Heart right ventricle (tissue), 16 donors: ENCODE measurements at places on chromosomes 3 and 15. TPM values are rescaled to one million over a fixed set of nuclear protein-coding genes. Genes with fewer than 3 reads are reported as not detected.

DNA sequence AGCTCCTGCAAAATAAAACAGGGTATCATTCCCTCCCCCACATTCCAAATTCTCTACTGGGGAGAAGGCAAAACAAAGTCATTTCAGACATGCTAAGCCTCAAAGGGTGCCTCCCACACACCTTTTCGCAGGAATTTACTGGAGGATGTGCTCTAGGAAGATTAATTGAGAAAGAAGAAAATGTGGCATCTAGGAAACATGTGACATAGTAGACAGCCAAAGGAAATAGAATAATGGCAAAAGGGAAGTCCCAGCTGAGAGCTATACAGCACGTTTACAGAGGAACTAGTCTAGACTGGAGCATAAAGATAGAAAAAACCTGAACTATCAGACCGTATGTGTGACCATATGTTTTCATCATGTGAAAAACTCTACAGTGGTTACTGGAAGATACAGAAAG, 58.8 kb upstream of the MELTF start:
- no peak for DNase-seq

ZNF717 gene
- total RNA-seq, result 9.7 TPM

GRCh38 chr15:61835496-61836106, 224.6 kb downstream of the VPS13C start:
- peak; percentile 60 for DNase-seq

GRCh38 chr3:115548611-115549010, 74.7 kb upstream of the GAP43 start:
- no peak for DNase-seq

DNA sequence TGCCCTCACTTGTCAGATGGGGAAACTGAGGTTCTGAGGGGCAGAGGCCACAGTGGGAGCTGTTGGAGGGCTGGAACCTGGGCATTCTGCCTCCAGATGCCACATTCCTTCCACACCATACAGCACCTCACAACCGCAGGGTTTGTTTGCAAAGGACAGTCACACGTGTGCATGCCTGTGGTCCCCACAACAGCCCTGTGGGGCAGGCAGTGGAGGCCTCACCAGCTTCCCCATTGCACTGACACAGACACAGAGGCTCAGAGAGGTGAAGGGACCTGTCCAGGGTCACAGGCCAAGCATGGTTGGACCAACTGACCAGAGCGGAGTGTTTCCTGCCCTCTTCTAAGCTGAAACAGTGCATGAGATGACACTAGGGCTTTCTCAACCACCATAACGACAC, 75.2 kb upstream of the SEC13 start:
- DNase-seq, result no peak

DNA sequence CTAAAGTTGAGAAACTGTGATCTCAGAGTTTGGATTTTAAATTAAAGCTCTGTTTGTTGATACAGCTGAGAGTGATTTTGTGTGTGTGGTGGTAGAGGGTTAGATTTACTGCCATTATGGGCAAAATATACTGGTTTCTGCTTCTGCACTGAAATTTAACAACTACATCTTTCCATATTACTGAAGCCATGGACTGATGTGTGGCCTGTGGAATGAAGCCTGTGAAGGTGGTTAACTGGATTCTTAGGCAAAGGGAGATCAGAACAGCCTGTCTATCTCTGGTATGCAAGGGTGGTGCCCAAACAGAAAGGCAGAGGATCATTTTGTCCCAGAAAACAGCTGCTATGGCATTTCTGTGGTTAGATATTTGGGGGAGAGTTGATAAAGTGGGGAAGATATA, 297.3 kb upstream of the THBS1 start:
- no peak for DNase-seq

DNA sequence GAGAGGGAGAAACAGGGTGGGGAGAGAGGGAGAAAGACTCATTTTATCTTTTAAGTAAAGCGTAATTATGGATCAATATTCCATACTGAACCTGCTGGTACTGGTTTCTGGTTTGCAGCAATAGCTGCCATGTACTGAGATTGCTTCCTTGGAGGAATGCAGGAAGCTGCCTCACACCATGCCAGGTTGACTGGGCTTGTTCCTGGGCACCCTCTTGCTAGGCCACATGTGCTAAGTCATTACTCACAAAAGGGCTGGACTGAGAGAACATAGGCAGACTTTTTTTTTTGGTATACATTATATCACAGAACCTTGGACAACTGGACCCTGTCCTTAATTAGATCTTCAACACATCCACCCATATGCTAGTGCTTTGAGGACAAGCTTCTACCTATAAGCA, 193.4 kb downstream of the ZNF621 start:
- DNase-seq, result no peak

DNA sequence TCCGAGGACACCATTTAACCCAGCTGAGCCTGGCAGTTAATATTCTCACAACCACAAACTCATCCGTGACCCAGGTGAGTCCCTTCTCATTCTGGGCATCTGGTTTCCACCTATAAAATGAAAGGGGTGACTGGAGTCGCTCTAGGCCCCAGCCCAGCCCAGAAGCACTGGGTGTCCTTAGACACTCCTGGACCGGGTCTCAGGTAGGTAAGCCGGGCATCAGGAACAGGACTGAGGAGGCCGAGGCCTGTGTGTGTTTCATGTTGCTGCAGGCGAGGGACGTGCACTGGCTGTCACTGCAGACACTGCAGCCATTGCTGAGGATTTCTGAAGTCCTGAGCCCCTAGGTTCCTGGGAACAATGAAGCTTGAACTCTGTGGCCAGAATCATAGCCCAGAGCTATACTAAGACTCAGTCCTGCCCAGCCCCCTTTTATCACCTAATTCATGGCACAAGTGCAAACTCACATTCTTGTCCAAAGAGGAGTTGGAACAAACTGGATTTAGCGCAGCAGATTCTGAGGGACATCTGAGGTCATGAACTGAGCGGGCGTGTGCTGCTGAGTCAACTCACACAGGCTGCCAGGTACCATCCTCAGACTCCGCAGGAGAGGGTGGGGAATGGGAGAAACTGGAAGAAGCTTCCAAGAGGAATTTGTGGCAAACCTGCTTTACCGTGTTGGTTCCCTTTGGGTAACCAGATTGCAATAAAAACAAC, 184.9 kb downstream of the FAM43A start:
- DNase-seq, result peak; percentile 56

LRRIQ4 gene
- not detected for total RNA-seq

SLC2A2 gene
- total RNA-seq, result not detected

GRCh38 chr15:34216527-34217270, 6.8 kb upstream of the KATNBL1 start:
- DNase-seq, result no peak

DNA sequence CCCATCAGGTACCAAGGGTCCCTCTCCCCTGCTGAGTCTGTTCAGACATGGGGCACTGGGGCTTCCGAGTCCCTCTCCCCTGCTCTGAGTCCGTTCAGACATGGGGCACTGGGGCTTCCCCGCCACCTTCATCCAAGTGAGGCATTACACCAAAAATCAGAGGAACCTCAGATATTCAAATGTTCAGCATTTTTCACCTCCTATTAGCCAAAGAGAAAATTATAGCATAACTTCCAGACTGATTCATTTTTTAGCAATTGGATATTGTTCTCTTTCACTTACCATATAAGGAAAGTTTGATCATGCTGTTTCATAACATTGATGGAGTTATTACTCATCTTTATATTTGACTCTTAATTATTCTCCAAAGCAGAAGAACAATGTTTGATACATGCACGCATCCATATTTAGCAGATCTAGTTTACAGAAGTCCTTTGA, 213.9 kb downstream of the MTHFS start:
- no peak for DNase-seq

DNA sequence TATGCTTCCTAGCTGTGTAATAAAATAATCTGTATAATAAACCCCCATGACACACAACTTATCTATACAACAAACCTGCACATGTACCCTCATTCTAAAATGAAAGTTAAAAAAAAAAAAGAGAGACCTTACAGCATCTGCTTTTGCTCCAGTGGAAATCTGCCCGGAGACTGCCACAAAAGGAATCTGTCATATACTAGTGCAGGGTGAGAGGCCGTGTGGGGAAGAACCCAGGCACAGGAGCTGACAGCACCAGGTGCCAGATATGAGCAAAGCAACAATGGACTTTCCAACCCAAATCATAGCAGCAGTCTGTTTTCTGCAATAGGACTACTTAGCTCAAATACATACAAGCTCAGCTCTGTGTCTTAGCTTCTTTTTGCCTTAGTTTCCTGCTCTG, 346.5 kb downstream of the ROBO1 start:
- no peak for DNase-seq

GRCh38 chr15:50257332-50257731, 8.2 kb downstream of the HDC start:
- no peak for DNase-seq

- DNase-seq, result no peak
These were observed 281.8 kb downstream of the FAM43A start for GRCh38 chr3:194967151-194968117.

DNA sequence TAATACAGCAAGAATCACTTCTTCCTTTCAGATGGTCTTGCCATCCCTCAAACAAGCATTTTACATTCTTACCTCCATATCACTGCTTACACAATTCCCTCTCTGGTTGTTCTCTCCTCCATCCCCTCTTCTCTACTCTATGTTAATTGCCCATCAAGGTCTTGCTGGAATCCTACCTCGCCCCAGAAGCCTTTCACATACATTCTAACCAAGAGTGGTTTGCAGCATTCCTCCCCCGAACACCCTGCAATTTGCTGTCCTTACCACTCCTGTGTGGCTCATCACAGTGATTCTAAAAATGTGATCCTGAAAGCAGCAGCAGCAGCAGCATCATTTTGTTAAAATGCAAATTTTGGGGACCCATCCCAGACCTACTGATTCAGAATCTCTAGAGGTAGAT, 30.6 kb downstream of the TNIK start:
- no peak for DNase-seq

DNA sequence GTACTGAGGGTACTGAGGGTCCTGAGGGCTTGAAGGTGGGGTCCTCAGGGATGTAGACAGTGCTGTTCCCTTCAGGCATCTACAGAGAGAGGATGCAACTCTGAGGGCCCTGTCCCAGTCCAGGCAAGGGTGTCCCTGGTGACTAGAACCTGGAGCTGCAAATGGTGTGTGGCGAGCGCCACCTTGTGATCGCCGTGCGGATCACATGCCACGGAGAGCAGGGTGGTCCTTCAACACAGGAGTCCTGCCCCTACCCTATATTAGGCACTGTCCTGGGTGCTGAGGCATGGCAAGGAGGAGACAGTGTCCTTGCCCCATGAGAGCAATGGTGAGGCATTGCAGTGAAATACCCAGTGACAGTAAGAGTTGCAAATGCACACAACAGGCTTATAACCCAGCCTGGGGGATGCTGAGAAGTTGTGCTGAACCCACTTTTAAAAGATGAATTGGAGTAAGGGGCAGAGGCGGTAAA, 23.6 kb downstream of the RHCG start:
- DNase-seq, result no peak

GRCh38 chr3:49673715-49674496, at the start of gene APEH:
APEH (plus strand) TSS chr3:49674351; CDS start chr3:49674402, 51 bp downstream.
- peak; percentile 94 for DNase-seq

- DNase-seq, result no peak
These were observed 161.2 kb downstream of the FRMD5 start for GRCh38 chr15:44033894-44034293.

GRCh38 chr15:24823473-24823872, 131.3 kb upstream of the SNRPN start:
- peak; percentile 53 for DNase-seq

PEX11A gene
- 9.1 TPM for total RNA-seq
